ENCODE measurements at places on chromosomes 11 and 22.

- no peak for DNase-seq
These were observed 61.3 kb upstream of the NARS2 start for GRCh38 chr11:78635814-78636506.

DNA sequence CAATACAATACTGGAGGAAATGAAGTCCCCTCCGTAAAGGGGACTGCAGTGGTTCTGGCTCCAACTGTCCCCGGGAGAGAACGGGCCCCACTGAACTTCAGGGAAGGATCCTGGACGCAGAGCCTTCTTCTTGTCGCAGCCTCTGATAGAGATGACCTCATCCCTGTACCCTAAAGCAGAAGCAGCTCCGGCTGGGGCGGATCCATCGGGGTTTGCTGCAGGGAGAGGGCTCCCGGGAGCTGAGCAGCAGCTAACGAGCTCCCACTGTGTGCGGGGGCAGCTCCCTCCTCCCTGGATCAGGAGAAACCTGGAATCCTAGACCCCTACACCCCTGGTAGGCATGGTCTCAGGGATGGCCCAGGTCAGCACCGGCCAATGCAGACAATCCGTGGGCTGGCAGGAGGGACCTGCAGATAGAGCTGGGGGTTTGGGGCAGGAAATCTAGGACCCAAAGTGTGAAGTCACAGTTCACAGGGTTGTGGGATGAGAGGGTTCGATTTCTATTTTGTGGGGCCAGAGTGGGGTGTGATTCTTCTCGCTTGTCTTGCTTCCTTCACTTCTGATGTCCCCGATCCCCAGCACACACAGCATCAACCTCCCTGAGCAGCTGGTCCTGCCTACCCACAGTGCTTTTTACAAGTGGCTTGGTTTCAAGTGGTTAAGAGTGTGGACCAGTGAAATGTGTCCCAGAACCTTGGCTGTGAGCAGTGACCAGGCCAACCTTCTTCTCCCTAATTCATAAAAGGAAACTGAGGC lies 12.9 kb downstream of the KIAA0930 start:
- no peak for DNase-seq

- peak; percentile 28 for DNase-seq
These were observed 103.5 kb upstream of the OR5AK2 start for GRCh38 chr11:56885177-56885576.

DNA sequence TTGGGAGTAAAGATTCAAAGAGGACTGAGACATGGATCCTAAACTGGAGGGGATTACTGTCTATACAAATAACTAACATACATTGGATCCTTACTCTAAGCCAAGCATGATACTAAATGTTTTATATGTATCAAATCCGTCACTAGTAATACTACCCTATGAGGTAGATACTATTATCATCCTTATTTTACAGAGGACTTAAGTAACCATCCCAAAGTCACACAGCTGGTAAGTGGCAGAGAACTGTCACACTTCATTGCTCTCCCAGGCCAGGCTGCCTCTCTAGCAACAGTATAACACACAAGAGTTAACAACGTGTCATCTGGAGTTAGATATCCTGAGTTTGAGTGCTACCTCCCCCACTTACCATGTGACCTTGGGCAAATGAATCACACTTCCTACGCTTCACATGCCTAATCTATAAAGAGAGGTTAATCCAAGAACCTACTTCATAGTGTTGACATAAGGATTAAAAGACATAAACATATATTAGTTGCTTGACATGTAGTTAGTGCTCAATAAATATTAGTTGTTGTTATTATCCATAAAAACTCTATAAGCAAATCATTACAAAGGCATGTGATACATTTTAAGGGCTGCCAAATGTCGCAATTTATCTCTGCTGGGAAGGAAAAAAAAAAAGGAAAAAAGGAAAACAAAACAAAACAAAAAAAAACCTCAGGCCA lies 33.8 kb upstream of the SPON1 start:
- DNase-seq, result peak; percentile 51

DNA sequence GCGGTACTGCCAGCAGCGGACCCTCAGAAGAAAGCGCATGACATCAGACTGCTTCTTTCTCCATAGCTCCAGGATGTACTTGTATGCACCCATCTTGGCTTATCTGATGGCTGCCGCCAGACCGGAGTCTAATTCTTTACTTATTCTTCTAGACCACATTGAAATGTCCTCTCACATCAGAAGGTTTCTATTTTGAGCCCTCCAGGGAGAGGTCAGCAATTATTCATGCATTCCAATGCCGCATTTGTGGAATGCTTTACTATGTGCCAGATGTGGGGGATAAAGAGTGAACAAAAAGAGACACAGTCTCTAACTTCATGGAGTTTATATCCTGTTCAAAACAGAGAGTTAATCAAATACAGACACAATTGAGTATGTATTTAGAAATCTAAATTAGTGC lies 230.1 kb downstream of the MIAT start:
- peak; percentile 50 for DNase-seq

- peak; percentile 95 for DNase-seq
These were observed 1.8 kb downstream of the MTA2 start for GRCh38 chr11:62599901-62600300.

- no peak for DNase-seq
These were observed 419.9 kb downstream of the BUD13 start for GRCh38 chr11:116352881-116353280.

All from mammary epithelial cell (primary cell).